ENCODE measurements at places on chromosomes 16 and 17.
A peak's percentile ranks its signal among the peaks of the same experiment; 100 is the strongest.

DNA sequence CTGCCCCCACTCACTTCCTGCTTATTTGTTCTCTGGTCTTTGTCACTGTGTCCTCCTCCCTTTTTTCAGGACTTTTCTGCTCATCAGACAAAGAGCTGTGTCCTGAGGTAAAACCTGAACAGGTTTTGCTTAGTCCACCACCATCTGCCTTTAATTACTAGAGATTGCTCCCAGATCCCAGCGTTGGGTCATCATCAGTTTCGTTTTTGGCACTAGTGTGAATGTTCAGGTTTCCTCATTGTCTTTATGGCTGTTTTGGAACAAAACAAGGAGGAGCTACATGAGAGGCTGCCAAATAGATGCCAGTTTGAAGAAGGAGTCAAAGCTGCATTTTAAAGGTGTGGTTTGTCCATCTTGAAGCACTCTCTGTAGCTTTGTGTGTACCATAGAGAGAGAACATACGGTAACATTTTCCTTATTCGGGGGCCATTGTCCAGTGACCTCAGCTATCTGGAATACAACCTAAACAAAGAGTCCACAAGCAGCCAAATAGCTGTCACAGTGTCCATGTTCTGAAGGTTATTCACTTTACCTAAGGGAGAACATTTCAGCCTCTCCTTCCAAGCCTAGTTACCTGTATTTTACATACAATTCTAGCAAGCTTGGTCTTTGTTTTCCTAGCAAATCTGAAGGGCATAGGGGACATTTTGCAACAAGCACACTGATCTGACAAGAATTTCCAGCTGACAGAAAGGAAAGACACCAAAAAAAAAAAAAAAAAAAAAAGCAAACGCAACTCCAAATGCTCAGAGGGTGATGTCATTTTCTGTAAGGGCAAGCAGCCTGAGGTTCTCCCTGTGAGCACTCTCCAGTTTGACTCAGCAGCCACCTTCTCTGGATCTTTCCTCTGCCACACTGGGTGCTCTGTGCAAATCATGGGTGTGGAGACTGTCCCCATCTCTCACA lies 196.1 kb downstream of the NTN1 start:
- DNase-seq = no peak

- no peak for DNase-seq
Measured at GRCh38 chr17:50028736-50029120, 27.2 kb upstream of the ITGA3 start.

GRCh38 chr17:59266745-59267144 lies 46.4 kb downstream of the GDPD1 start:
- no peak for DNase-seq

GRCh38 chr16:21197112-21197511 lies 14.3 kb downstream of the ZP2 start:
- DNase-seq = no peak

DNA sequence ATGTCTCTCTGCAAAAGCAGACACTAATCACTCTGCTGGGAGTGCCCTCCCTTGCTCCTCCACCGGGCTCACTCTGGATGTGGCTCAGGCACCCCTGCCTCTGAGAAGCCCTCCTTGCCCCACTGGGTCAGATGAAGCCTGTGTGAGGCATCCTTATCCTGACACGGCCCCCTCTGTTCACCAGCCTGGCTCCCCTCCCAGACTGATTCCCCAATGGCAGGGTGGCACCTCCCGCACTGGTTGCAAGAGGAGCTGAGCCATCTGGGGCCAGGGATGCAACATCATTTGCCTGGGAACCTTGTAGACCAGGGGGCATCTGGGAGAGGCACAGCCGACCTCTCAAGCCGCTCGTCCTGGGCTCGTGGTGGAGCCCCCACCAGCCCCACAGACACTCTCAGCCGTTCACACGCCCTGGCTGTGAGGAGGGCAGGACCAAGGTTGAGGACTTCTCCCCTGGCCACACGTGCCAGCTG lies 6.7 kb downstream of the SMTNL2 start:
- DNase-seq = no peak

DNA sequence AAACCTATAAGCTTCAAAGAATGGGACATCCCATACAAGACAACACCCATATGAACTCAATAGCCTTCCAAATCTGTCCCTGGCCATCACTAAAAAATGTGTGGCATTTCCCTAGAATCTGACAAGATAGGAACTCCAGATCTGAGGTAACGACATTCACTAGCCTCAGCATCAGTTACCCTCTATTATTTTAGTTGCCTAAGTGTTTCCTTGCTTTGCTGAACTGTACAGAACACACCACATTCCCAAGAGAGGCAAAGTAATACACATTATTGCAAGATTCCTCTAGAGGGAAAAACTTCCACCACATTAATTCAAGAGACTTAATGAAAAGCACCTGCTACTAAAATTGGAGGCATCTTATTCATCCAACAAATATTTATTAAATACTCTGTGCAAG lies 5.0 kb downstream of the LSM12 start:
- no peak for DNase-seq

DNA sequence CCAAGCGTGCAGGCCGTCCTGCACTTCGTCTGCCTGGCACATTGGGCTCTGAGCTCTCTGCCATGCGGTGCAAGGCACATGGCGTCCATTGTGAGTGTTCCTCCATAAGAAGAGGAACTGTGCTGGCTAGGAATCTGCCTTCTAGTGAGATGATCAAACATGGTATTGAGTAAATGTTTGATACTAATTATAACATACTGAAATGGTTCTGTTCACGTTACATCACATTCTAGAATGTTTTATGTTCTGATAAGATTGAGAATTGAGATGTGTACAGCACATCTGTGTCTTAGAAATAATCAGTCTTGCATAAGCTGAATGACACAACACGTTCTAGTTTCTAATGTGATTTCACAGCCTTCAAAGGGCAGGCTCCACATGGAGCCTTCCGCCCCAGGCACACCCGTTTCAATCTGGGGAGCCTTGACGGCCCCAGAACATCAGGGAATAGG lies 42.9 kb downstream of the USP10 start:
- DNase-seq = no peak

DNA sequence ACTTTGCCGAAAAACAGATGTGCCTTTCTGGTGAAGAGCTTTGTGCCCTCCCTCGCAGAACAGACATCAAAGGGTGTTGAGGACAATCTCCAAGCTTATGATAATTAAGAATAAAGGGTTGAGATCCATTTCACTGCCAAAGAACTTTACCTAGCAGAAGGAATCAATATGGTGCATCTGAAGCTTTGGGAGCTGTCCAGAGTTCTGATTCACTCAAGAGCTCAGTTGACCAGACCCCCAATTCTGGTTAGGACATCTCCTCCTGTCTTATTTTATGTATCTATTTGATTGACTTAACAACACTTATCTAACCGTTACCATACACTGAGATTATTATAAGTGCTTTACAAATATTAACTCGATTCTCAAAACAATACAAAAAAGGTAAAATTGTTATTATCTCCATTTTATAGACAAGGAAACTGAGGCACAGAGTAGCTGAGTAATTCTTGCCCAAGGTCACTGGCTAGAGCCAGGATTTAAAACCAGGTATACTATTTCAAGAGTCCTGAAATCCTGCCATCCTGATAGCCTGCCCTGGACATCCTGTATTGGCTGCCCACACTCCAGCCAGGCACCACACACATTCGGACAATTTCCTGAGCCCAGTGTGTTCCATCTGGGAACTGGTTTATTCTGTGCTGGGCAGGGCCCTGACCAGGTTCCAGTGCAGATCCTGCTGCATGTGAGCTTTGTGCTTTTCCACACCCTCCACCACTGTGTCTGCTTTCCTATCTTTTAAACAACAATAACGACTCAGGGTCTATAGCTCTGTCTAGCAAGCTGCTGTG lies 29.8 kb downstream of the PITPNM3 start:
- DNase-seq = no peak

DNA sequence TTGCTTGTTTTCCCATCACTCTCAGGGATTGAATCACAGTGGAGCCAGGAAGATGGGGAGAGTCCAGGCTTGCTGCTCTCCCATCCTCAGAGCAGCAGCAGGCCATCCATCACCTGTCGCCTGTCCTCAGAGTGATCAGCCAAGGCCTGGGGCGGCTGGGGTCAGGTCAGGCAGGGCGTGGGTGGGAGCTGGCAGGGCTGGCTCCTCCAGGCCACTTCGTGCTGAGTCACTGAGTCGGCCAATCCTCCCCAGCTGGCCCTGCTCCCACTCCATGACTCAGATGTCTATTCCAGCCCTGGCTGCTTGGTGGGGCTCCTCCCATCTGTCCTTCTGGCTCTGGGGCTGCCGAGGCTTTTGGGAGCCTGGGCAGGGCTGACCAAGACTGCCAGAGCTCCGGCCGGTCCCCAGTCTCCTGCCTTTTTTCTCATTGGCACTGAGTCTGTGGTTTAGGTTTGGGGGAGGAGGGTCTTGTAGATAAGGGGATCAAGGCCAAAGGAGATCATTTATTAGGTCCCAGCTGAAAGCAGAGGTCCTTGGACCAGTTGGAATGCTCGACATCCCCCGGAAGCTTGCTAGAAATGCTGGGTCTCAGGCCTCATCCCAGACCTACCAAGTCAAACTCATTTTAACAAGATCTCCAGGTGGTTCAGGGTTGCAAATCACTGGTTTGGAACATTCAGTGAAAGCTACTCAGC lies 72.7 kb downstream of the ABCC1 start:
- DNase-seq = peak; percentile 94

DNA sequence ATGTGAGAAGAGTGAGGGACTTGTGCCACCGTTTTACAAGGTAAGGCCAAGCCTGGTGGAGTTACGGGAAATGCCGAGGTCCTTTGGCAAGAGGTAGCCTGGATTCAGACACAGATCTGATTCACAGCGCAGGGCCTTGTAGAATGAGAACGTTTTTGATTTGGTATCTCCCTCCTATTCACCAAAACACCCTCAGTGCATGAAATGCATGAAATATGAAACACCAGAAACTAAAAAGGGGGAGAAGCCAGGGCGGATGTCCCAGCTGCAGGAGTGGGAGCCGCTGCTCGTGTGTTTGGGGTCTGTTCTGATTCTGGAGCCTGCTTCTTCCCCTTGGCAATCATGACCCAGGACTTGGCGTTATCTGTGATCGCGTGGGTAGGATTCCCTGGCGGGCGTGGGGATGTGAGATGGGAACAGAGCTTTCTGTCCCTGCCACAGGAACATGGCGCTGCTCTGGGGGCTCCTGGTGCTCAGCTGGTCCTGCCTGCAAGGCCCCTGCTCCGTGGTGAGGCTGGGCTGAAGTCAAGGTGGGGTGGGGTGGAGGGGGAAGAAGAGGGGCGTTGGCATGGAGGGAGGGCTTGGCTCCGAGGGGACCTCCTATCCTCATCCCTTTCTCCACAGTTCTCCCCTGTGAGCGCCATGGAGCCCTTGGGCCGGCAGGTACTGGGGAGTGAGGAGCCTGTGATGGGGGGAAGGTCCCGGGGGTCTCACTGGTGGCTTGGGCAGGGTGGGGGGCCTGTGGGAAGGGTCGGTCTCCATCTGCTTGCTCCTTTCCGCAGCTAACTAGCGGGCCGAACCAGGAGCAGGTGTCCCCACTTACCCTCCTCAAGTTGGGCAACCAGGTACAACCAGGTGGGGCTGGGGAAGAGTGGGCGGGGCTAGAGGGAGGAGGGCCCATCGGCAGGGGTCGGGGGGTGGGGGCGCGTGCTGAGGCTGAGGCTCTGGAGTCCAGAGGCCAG lies 2.2 kb downstream of the SERPINF2 start:
- no peak for DNase-seq

GRCh38 chr17:81810892-81811704 lies 7.1 kb downstream of the GCGR start:
- DNase-seq = no peak

DNA sequence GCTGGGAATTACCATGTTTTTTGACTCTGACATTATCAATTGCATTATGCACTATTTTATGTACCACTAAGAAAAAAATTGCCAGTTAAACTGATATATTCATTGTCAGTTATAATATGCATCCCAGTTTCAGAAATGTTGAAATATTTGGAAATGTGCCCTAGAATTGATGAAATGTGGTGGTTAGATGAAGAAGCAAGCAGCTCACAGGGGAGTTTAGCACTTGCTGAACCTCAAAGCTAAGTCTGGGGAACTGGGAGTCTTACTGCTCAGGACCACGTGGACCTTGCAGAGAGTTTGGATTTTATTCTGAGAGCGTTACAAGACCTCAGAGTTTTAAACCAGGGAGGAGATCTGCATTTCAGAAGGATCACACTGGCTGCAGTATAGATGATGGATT lies 67.9 kb downstream of the TNRC6C start:
- DNase-seq = no peak

DNA sequence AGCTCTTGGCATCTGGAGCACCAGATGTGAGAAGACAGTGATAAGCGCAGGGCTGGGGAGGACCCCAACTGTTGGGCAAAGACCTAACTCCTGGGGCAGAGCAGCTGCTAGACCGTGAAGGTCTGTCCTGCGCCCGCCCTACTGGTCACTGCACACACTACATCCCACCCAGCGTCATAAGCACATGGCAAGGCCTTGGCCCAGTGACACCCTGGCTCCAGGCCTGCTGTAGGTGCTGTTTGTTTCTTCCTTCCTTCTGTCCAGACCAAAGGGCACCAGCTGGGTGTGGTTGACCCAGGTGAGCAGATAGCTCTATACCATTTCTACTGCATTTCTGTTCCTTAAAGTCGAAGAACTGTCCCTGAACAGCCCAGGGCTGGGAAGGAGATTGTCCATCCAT lies 6.4 kb downstream of the TRPV3 start:
- DNase-seq = peak; percentile 58

GRCh38 chr16:25270577-25270976 lies 12.9 kb upstream of the ZKSCAN2 start:
- no peak for DNase-seq

GRCh38 chr17:39756380-39757079 lies 18.8 kb downstream of the GRB7 start:
- no peak for DNase-seq

- no peak for DNase-seq
Measured at GRCh38 chr16:15403392-15403995, 7.9 kb downstream of the MPV17L start.

DNA sequence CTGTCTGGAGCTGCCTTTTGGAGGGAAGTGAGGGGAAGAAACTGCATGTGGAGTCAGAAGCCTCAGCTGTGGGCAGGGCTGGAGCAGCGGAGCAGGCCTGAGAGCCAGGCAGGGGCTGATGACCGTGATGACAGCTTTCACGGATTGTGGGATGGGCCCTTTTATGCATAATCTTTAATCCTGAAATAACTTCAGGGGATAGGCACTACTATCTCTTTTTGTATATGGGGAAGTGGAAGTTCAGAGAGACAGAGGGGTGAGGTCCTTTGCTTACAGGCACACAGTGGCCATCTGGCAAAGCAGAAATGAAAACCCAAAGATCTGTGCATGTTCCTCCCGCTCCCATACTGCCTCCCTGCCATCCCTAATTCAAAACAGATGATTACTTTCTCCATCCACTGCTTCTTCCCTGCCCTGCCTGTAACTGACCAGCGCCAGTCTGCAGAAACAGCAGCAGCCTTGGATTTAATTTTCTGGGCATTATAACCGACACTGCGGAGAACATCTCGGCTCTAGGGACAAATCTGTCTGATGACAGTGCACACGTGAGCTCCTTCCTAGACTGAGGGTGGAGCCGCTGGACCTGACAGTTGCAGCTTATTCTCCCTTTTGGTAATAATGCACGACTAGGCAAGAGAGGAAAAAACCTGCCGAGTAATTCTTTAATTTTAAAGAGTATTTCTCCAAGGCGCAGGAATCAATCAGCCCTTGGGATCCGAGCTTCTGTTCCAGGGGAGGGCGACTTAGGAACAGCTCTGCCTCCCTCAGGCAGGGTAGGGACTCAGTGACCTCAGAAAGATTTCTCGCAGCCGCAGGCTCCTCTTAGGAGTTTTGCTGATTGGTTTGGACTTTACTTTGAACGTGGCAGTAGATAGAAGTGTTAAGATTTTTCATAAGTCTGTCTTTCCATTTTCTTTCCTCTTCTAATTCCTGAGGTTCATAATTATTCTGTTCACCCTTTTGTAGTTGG lies 95.4 kb downstream of the UTP18 start:
- no peak for DNase-seq

GRCh38 chr17:60355663-60356594 lies 36.0 kb downstream of the USP32 start:
- no peak for DNase-seq

All from left colon (tissue), 2 donors.